Kidney epithelial cell (primary cell): ENCODE measurements at places on chromosomes 1 and 21. TPM values are rescaled to one million over a fixed set of nuclear protein-coding genes. Genes with fewer than 3 reads are reported as not detected.

GRCh38 chr1:2606881-2607621, 20.5 kb downstream of the PRXL2B start:
- DNase-seq, result no peak

- no peak for DNase-seq
Measured at GRCh38 chr1:17743008-17743647, 12.0 kb upstream of the ACTL8 start.

- DNase-seq, result no peak
Measured at GRCh38 chr1:24155011-24155782, 12.3 kb upstream of the IL22RA1 start.

- DNase-seq, result no peak
Measured at GRCh38 chr1:206955476-206956451, 9.5 kb upstream of the PIGR start.

GRCh38 chr1:93967306-93967705, 58.1 kb upstream of the GCLM start:
- no peak for DNase-seq

GRCh38 chr1:94590203-94591137, 48.9 kb upstream of the F3 start:
- DNase-seq, result no peak

DNA sequence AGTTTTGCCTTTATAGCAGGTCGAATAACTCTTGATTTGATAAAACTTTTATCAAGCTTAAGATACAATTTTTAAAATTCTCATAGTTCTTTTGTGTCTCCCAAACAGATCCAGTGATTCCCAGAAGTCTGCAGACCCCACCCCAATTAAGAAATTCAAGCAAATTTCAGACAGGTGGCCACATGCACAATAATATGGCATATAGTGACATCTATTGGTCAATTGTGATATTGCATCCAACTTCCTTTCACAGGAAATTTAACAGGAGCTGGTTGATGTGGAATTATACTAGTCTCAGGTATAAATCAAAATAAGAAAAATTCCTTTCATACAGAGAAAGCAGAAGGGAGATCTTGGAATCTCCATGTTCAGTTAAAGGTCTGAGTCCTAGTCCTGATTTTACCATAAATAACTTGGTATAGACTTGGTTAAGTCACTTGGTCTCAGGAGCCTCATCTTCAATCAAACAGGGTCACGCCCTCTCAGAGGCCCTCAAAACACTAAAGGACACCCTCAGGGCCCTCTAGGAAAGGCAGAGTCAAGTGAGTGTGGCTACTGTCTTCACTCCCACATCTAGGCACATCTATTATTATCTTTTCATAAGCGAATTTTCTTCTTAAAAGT, 24.1 kb downstream of the PIGM start:
- no peak for DNase-seq

- no peak for DNase-seq
Measured at GRCh38 chr21:36858320-36858957, 108.0 kb downstream of the HLCS start.

- DNase-seq, result no peak
Measured at GRCh38 chr1:15453734-15454133, 2.8 kb upstream of the CELA2A start.

- peak; percentile 21 for DNase-seq
Measured at GRCh38 chr1:159799446-159799985, 2.6 kb upstream of the FCRL6 start.

DNA sequence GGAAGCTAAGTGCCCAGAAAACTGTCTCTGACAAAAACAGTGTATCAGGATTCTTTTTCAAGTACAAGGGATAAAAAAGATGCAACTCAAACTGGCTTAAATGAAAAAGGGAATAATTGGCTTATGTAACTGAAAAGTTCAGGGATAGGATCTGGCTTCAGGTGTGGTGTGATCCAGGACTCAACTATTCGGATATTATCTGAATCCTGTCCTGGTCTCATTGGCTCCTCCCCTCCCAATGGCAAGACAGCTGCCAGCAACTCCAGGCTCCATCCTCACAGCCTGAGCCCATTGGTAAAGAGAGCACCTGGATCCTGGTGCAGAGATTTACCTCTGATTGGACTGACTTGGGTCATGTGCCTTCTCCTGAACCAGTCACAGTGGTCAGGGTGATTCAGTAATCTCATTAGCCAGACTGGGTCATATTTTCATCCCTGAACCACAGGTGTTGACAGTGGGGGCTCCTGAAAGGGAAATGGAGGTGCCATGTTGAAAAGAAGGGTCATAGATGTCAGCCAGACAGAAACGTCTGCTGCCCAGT, 205.4 kb upstream of the TMEM51 start:
- DNase-seq, result no peak

DNA sequence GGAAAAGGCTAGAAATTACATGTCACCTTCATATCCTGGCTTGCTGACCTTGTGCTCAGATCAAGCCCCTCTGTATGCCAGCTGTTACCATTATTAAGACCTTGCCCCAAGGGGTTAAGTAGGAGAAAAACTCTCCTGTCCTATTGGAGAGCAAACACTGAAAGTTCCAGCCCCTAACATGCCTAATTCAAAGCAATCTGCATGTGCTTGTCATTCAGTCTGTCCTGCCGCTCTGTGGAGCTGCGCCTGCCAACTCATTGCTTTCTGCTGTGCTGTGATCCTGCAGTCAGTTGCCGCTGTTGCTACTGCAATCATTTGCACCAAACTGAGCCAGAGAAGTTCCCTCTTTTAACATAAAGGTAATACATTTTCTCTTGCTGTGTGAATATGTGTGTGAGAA, 113.4 kb downstream of the DISP1 start:
- no peak for DNase-seq

DNA sequence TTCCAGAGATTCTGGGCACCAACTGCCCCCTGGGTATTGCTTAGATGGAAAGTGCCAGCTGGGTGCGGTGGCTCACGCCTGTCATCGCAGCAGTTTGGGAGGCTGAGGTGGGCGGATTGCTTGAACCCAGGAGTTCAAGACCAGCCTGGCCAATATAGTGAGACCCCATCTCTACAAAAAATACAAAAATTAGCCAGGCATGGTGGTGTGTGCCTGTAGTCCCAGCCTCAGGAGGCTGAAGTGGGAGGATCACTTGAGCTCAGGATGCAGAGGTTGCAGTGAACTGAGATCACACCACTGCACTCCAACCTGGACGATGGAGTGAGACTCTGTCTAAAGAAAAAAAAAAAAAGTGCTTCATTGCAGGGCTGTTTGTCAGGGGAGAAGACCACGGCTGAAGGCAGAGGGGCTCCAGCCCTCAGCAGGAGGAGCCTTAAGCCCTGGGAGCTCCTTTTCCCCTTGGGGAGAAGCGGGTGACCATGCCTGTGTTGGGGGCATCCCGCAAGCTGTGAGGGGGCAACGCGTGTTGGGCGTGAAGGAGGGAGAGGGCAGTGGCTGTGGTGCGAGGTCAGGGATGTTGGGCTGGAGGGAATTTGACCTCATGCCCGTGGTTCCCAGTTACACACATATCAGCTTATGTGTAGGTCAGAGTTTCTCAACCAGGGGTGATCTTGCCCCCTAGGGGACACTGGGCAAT, 131.5 kb upstream of the VAMP3 start:
- no peak for DNase-seq

DNA sequence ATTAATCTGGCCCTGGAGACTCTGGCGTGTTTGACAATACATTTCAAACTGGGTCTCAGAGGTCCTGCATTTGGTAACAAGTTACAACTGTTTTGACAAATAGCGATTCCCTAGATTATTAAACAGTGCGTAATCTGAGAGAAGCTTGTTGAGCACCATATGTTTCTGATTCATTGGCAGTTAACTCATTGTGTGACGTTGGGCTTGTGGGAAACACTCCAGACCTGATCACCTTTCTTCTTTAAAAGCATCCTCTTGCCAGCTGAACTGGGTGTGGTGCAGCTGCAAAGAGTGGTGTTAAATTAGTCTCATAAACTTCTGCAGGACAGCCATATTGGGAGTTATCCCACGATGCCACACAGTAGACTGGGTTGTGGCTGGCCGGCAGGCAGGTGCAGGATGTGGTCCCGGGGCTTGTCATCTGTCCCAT, 82.7 kb downstream of the CDC7 start:
- peak; percentile 18 for DNase-seq

- DNase-seq, result no peak
Measured at GRCh38 chr21:35189077-35189863, 140.2 kb upstream of the RUNX1 start.

GRCh38 chr21:40615505-40616376, 231.2 kb downstream of the DSCAM start:
- DNase-seq, result no peak

DNA sequence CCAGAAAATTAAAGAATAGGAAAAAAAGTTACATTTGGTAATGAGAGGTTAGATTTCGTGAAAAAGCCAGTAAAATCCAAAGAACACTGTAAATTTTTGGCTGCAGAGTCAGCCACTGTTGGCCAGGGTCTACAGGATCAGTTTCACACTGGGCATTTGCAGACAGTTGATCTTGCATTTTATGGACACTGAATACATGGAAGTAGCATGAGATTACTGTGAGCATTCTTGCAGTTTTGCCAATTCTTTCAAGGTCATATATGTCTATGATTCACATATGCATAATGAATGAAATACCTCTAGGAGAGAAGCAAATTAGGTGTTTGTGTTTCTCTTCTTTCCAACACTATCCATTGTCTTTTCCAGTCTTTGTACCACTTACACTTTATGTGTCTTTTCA, 200.8 kb upstream of the DPYD start:
- no peak for DNase-seq

DNA sequence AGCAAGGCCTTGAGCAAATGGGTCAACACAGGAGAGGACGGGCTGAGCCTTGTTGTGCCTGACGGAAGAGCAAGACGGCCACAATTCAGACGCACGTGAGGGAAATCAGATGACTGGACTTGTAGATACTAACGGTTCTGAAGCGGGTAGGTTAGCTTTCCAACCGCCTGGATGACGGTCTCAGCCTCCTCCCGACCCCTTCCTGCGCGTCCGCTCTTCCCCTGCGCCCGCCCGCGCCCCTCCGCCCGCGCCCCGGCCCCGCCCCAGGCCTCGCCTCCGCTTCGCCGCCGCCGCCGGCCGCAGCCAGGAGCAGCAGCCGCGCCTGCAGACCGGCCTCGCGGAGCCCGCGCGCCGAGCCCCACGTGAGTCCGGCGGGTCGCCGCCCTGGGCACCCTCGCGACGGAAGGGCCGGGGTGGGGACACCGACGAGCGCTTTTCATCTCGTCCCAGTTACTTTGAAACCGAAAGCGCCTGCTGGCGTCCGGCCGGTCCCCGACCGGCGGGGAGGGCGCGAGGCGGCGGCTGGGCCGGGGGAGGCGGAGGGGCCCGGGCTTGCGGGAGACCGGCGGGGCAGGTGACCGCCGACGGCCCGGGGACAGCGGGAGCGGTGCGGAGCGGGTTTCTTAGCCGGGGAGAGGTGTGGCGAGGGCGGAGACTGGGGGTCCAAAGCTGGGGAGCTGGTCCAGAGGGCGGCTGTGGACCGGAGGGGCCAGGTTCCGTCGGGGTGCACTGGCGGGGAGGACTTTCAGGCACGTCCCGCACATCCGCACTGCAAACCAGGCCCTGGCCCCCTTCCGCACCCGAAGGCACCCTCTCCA, at the start of gene TRAF5:
TRAF5 (plus strand) TSS at position 306 of the 818 bp plus-strand sequence. CDS start 26,407 bp downstream, outside the sequence.
- DNase-seq, result no peak

- no peak for DNase-seq
Measured at GRCh38 chr1:76891931-76892622, 24.8 kb downstream of the ST6GALNAC5 start.

GRCh38 chr1:24745711-24746413, 615 bp downstream of the CLIC4 start:
- DNase-seq, result no peak

GRCh38 chr1:245561665-245562234, 407.0 kb downstream of the KIF26B start:
- DNase-seq, result no peak

DNA sequence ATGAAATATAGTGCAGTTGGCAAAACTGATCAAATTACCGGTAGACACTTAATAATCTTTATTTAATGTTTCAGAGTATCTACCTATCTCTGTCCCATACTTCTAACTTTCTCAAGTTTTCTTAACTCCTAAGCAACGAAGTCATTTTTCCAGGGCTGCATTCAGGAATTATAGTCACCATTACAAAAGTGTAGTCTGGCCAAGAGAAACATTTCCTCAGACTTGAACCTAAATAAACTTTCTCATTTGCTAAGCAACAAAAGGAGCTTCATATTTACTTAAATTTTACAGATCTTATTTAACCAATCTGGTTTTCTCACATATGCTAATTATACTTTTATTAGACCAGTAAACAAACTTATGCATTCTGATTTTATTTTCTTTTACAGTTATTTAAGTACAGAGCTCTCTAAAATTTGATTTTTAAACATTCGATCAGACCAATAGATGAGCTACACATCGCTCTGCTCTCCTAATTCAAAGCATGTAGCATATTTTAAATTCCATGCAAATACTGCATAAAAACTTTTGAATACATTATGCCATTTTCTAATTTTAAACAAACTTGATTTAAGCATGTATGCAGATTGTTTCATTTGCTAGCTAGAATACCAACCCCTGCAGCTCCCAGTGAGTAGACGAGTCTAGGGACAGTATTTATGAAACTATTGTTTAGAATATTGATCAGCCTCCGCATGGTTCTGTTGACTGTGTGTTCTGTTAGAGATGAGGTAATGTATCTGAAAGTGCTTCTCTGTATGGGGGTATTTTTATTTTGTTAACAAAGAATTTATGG, 201.4 kb downstream of the CHRM3 start:
- no peak for DNase-seq

- no peak for DNase-seq
Measured at GRCh38 chr1:30867537-30867936, 41.0 kb downstream of the SDC3 start.

DNA sequence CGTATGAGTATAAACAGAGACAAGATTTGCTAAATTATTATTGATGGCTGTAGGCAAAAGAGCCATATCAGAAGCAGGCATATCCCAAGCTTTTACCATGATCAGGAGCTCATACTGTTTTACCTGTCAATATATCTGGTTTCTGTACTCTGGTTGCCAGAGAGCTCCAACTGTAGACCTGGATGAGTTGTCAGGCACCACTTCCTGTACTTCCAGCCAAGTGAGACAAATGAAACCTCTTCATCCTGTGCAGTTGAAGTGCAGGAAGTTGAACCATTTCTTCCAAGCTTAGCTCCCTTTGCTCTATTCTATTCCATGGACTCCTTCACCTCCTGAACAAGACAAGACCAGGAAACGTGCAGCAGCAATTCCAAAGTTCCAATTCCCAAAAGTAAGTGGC, 115.6 kb downstream of the ZNF281 start:
- no peak for DNase-seq

DNA sequence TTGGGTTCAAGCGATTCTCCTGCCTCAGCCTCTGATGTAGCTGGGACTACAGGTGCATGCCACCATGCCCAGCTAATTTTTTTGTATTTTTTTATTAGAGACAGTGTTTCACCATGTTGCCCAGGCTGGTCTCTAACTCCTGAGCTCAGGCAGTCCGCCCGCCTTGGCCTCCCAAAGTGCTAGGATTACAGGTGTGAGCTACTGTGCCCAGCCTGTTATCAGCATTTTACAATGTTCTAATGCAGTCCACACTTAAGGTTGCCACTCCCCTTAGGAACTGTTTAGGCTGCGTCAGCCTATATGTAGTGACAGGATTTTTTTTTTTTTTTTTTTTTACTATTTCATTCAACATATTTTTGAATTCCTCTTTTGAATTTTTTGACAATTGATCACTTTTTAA, 30.2 kb downstream of the AGPAT3 start:
- no peak for DNase-seq

The LCE1E gene
- total RNA-seq, result not detected in 2 replicates

The SAMD13 gene
- total RNA-seq, result 1.2 and 1.9 TPM in 2 replicates

The CYP4A22 gene
- total RNA-seq, result not detected in 2 replicates

The HES5 gene
- 0.71 TPM in 1 of 2 replicates, not detected in the other for total RNA-seq

The SELP gene
- not detected in 2 replicates for total RNA-seq

The RCC1 gene
- 37.6 and 45.2 TPM in 2 replicates for total RNA-seq

The LCE3D gene
- not detected in 2 replicates for total RNA-seq

The FAM151A gene
- total RNA-seq, result not detected in 2 replicates

The PCP4 gene
- 1.2 TPM in 1 of 2 replicates, not detected in the other for total RNA-seq

The HENMT1 gene
- 5.1 and 6.6 TPM in 2 replicates for total RNA-seq
